ENCODE measurements at places on chromosomes 6 and 20.
A peak's percentile ranks its signal among the peaks of the same experiment; 100 is the strongest.

GRCh38 chr20:35311409-35311808, 19.2 kb upstream of the FAM83C start:
- DNase-seq, result peak; percentile 87

DNA sequence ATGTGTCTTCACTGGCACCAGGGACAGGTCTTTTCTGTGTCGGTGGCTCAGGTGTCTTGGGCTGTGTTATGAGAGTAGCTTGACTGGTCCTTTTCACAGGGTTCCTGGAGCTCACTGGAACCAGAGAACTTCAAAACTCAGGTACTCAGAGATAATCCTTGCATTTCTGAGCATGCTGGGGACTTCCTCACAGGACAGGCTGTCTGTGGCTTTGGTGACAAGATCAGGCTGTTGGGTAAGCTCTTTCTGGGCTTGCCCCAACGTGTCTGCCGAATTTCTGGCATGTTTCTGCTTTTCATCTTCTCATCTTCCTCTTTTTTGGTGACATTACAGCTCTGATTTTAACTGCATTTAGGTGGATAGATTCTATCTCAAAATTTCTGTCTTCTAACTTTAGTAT, 270.0 kb downstream of the CDH26 start:
- no peak for DNase-seq

DNA sequence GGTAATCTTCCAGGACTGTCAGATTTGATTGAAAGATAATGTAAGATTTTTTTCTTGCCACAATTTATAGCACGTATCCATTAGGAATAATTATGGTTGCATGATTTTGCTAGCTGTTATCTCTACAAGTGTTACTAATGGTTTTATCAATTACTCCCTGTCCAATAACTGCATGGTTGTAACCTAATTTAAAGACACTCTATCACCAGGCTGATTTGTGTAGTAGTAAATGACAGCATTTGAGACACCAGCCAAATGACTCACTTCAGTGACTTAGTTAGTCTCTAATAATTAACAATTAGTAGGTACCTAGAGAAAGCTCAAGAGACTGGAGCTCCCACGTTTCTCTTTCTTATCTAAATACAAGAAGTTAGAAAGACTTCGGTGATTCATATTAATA, 453.8 kb upstream of the POU3F2 start:
- DNase-seq, result no peak

GRCh38 chr6:148383658-148384368, 41.2 kb downstream of the SASH1 start:
- DNase-seq, result no peak

GRCh38 chr6:134757911-134758361, 192.0 kb downstream of the ALDH8A1 start:
- no peak for DNase-seq

Measured in stimulated activated CD8-positive, alpha-beta memory T cell treated with anti-CD3 and anti-CD28 coated beads, Interleukin-4, amount 100 ng/mL, for 48 hours (primary cell).